CD4-positive, alpha-beta T cell treated with Interleukin-17A for 1 hour (primary cell): ENCODE measurements at places on chromosomes 6 and 20.
A peak's percentile ranks its signal among the peaks of the same experiment; 100 is the strongest.

- DNase-seq, result no peak
These were observed 84.6 kb downstream of the MRAP2 start for GRCh38 chr6:84118191-84118590.

GRCh38 chr6:28537509-28538140 is 11.9 kb downstream of the GPX5 start:
- DNase-seq, result peak; percentile 51

GRCh38 chr20:44471481-44471882 is 4.2 kb upstream of the TTPAL start:
- DNase-seq, result no peak

DNA sequence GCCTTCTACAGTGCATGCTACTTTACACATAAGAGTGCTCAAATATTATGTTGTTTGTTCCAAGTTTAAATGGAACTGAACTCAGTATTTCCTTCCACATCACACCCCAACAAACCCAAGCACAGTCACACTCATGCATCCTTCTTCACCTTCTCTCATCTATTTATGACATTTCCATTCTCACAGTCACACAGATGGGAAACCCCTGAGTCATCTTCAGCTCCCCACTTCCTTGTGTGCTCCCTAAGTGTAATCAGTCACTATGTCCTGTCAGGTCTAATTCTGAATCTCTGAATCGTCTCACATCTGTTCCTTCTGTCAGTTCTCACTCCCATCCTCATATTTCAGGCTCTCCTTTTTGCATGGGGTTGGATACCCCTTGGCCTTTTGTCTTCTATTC is 96.0 kb downstream of the RIMS1 start:
- no peak for DNase-seq

GRCh38 chr20:47921408-47921807 is 136.1 kb upstream of the SULF2 start:
- DNase-seq, result no peak

GRCh38 chr6:137365707-137366437 is 128.3 kb downstream of the OLIG3 start:
- no peak for DNase-seq

DNA sequence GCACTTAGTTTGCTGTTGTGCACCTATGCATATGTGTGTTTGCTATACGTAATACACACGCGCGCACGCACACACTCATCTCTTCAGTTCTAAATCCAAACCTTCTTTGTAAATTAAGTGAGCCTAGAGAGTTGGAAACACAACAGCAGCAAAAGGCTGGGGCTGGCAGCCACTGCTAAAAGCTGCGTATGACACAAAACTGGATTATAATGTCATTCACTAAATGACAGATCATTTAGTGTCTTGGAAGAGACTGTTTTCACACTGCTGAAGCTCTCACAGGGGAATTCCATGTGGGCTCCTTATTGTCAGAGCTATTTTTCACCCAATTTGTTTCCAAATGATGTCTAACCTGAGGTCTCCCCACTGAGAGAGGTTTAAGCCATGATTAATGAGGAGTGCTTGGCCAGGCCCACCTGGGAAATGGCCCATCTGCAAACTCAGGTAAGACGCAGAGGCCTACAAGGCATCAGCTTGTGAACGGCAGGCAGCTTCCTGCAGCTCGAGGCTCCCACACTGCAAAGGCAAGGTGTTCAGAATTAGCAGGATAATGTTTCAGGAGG is 94.2 kb downstream of the OLIG3 start:
- no peak for DNase-seq

DNA sequence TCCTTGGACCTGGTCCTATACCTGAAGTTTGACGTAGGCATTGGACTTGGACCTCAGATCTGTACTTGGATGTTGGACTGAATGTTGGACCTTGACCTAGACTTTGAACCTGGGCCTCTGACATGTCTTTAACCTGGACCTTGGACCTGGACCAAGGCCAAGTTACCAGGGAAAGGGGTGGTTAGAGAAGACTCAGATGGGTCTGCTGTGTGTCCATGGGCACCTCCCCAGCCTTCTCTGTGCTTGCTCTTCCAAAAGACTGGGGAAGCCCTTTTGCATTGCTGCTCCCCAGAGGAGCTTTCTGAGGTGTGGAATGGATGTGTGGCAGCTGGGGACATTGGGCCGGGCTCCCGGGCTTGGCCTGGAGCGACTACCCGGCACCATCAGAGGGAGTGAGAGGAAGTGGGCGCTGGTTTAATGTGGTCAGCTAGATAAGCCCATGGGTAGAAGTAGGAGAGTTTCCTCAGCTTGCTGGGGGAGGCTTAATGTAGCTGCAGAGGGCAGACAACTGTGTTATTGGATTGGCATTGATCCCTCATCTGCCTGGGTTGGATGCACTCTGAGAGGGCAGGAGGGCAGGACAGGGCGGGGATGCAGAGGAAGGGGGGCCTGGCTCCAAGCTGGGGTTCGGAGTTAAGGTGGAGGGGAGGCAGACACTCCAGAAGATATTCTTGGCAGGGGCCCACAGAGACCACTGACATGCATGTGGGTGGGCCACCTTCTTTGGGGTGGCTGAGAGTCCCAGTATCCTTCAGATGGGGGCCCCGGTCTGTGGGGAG is 4.2 kb downstream of the SCRT2 start:
- DNase-seq, result no peak
